ENCODE measurements at places on chromosomes 12 and 14.

DNA sequence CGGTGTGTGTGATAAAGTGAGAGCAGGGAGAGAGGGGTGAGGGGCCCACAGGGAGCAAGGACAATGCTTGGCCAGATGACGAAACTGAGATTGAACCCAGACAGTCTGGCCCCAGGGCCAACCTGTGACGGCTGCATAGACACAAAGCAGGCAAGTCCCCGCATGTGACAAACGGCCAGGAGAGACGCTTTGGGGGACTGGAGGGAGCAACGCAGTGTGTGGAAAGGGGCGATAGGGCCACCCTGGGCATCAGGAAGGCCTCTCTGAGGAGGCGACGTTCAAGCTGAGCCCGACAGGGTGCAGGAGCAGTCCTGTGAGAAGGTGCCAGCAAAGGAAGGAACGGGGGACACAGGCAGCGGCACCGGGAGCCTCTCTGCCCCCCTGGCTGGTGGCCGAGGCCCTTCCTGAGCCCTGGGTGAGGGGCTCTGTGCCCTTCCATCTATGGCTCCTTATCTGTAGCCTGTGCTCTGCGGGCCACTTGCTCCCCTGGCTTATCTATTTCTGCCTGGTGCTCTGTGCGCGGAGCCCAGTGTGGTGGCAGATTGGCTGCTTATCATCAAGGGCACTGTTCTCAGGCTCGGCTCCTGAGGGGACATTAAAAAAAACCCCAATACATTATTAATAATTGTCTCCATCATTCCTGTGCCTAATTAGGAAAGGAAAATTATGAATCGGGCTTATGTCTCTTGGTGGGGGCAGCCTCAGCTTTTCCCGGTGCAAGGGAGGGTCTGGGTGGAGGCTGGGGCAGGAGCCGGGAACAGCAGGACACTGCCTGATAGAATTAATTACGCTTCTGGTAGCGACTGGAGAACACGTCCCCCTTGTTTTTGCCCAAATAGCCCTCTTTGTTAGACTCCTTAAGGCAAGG is 39.8 kb downstream of the PRIMA1 start:
- DNase-seq, result no peak

DNA sequence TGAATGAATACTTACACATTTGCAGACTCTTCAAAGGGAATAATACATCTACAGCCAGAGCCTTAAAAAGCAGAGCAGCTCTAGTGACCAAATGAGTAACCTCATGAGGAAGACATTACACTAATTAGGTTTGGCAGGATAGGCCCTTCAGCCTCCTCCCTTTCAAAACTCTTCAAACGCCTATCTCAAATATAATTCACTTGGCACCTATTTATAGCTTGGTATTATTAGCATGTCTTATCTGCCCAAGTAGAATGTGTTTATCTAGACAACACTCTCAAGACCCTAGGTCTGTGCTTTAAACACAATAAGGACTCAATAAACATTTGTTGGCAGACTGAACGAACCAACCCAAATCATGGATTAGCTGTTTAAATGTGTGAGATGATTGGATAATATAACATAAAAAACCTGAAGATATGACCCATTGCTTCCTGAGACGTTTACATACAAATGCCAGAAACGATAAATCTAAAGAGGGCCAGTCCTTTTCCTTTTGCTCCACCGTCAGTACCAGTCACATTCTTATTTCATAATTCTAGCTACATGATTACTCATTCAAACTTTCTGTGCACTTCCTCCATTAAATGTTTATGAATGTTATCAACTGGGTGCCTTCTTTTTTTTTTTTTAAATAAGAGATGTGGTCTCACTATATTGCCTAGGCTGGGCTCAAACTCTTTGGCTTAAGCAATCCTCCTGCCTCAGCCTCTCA is 123.3 kb downstream of the CEP83 start:
- no peak for DNase-seq

DNA sequence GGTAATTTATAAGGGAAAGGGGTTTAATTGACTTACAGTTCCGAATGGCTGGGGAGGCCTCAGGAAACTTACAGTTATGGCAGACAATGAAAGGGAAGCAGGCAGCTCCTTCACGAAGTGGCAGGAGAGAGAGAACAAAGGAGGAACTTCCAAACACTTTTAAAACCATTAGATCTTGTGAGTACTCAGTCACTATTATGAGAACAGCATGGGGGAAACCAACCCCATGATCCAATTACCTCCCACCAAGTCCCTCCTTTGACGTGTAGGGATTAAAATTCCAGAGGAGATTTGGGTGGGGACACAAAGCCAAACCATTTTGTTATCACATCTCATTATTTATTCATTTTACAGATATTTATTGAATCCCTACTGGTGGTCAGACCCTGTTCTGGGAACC is 822.8 kb downstream of the GALC start:
- DNase-seq, result no peak

DNA sequence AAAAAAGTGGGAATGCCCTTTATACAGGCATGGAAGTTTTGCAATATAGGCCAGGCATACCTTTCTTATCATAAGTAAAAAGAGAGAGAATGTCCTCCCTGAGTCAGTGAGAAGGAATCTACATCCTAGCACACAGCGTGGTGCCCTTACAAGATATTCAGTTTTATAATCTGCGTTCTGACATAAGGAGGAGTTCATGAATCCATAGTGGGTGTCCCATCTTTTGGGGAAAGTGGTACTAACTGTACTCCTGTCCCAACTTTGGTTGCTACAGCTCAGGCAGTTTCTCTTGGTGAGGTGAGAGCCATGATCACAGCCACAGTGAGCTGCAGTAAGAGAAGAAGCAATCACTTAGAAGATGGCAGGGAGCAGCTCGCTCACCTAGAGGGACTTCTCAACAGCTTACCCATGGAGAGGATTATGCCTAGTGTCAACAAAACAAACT is 332.9 kb downstream of the BCAT1 start:
- DNase-seq, result no peak

DNA sequence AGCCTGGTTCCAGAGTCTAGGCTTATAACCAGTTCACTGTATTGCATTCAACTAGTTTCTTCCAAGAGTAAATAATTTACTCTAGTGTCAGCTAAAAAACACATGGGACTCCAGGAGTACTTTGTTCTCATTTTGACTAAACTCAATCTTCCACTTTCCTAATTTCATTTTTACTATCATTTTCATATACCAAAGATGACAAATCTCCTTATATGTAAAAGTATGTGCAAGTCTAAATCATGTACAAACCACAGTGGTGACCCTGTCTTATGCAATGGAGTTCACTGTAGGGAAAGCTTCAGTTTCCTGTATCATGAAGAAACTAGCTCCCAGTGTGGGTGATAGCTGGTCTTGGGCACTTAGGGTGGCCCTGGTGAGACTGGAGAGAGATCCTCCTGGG is 151.6 kb downstream of the HELB start:
- DNase-seq, result no peak
